AG09309 (cell line): ENCODE measurements at places on chromosomes 6 and 20.

- DNase-seq = no peak
Measured at GRCh38 chr6:156883497-156884252, 106.5 kb downstream of the ARID1B start.

DNA sequence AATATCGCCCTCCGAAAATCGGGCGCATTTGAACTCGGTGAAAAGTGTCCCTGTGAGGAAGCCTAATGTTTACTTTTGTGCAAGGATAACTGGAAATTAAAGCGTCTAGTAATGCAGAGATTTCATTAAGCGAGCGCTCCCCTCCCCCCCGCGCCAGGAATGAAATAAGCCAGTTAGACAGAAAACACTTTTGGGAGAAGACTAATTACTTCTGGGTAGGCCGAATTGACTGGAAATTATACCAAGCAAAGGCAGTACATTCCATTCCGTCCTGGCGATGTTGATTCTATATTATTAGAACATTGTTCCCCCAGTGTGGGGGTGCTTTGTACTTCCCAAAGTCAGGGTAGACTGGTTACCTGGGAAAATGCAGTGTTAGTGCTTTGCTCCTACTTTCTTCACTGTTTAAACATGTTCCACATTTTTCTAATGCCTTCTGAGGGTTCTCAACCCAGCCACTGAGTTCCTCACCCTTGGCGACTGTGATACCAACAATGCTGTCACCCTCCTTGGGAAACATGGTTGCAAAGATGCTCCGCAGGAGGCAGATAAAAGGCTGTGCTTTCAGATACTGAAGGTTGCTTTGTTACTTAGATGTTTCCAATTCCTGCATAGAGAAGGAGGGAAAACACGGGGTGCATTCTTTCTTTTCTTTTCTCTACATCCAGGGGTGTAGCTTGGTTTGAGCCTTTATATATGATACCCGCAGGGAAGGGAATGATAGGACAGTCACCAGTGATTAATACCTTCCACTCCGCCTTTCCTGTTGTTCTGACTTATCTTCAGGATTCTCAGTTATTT is 2.6 kb downstream of the GJA1 start:
- no peak for DNase-seq

- DNase-seq = no peak
Measured at GRCh38 chr20:45765980-45766379, 25.7 kb downstream of the WFDC3 start.

DNA sequence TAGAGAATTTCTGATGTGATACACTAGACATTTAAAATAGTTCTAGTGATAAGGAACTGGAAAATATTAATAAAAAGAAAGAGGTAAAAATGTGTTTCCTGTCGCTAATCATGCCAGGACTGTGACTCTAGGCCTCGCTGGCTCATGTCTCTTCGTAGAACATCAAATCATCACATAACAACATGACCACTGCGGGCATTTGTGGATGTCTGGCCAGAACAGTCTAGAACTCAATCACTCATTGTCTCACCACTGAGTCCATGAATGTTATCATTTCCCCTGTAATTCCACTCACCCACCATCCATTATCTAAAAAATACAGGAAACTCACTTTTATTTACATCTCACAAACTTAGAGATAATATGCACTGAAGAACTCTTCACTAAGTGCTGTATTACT is 3.4 kb downstream of the HMGN3 start:
- DNase-seq = no peak

- DNase-seq = no peak
Measured at GRCh38 chr6:136579800-136580199, 29.6 kb upstream of the MAP7 start.
